ENCODE measurements at places on chromosomes 2 and 18.

- no peak for DNase-seq
Observed at GRCh38 chr2:224110811-224111210, 71.7 kb upstream of the SERPINE2 start.

DNA sequence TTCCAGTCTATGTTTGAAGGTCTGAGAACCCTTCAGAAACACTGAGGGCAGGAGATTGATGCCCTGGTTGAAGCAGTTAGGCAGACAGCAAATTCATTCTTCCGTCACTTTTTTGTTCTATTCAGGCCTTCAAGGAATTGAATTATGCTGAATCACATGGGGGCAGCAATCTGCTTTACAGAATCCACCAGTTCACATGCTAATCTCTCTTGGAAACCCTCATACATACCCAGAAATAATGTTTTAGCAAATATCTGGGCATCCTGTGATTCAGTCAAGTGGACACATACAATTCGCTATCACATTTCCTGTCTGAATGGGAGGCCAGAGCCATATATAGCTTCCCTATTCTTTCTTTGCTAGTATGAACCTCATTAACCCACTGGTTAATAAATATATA, 301.4 kb upstream of the CNTNAP5 start:
- DNase-seq, result no peak

GRCh38 chr2:1986166-1986565, 241.9 kb upstream of the PXDN start:
- no peak for DNase-seq

GRCh38 chr2:198405311-198405710, 600.9 kb downstream of the PLCL1 start:
- no peak for DNase-seq

DNA sequence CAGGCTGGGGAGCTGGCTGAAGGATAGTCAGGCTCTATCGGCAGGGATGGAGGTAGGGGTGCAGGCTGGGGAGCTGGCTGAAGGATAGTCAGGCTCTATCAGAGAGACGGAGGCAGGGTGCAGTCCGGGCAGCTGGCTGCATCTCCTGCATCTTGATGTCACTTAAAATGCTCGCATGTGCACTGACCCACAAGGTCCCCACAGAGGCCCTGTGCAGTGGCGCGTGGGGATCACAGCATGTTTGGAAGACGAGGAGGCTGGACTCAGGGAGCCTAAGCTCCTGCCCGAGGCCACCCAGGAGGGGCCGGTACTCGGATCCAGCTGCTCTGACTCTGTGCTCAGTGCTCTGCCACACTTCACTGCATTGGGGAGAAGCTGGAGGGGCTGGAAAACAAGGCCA, 189.0 kb upstream of the HDAC4 start:
- no peak for DNase-seq

DNA sequence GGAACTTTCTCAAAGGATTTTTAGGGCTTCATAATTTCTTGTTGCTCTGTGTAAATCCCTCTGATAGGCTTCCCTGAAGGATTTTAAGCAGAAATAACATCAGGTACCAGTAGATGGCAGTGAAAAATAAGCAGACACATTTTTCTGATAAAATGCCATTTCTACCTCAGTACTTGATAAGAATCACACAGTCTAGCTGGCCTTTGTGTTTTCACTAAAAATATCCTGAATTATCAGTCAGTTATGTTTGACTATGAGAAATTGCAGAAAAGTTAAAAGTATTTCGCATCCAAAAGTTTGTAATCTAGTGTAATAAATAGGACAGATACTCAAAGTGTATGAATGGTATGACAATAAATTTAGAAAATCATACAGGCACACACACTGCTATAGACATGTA, 68.7 kb downstream of the DNAJC10 start:
- DNase-seq, result no peak

- DNase-seq, result no peak
Observed at GRCh38 chr2:126645211-126645618, 10.7 kb upstream of the GYPC start.

DNA sequence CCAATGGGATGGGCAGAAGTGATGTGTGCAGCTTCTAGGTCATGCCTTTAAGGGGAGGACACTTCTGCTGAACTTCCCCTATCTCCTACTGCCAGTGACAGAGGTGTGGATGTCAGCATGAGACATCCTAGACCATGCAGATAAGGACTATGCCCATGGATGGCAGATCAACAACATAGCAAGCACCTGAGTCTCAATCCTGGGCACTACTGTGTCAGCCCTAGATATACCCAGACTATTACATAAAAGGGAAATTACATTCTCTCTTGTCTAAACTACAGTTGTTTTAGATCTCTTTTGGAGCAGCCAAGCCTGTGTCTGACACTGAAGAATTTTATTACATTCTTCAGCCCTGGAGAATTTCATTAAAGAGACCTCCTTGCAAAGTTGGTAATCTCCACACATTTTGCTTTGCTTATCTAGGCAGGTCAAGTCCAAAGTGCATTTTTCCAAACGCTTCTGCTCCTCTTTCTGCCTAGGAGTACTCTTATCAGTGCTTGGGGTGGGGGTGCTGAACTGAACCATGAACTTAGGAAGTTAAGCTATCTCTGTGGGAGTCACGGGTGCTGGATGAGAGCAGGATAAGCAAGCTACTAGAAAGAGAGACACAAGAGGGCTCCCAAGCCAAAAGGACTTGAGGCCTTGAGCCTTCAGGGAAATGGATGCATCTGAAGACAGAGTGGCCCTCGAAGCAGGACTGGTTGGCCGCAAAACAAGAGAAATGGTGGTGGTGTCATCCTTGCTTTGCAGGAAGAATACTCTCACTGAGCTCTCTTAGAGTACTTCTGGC, 95.2 kb upstream of the SPRED2 start:
- no peak for DNase-seq

- DNase-seq, result no peak
Observed at GRCh38 chr18:22168360-22168921, 948 bp upstream of the GATA6 start.

DNA sequence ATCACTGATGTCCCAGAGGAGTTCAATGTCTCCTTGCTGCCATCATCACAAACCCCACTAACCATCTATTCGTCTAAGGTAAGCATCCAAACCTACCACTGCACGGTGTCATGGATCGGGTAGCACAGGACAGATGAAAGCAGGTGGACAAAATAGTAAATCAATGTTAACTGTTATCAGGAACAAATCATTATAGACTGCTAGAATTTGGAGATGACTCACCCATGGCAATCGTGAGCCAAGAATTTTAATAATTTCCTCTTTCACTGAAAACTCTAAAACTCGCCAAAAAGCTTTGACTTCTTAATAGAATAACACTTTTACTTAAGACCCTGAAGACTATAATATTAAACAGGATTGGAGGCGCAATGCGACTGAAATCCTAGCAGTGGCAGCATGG, 33.7 kb upstream of the BZW1 start:
- no peak for DNase-seq

GRCh38 chr2:112138159-112139032, at the start of gene FBLN7:
FBLN7 (plus strand) TSS chr2:112138385; CDS start chr2:112138656, 271 bp downstream.
- no peak for DNase-seq

DNA sequence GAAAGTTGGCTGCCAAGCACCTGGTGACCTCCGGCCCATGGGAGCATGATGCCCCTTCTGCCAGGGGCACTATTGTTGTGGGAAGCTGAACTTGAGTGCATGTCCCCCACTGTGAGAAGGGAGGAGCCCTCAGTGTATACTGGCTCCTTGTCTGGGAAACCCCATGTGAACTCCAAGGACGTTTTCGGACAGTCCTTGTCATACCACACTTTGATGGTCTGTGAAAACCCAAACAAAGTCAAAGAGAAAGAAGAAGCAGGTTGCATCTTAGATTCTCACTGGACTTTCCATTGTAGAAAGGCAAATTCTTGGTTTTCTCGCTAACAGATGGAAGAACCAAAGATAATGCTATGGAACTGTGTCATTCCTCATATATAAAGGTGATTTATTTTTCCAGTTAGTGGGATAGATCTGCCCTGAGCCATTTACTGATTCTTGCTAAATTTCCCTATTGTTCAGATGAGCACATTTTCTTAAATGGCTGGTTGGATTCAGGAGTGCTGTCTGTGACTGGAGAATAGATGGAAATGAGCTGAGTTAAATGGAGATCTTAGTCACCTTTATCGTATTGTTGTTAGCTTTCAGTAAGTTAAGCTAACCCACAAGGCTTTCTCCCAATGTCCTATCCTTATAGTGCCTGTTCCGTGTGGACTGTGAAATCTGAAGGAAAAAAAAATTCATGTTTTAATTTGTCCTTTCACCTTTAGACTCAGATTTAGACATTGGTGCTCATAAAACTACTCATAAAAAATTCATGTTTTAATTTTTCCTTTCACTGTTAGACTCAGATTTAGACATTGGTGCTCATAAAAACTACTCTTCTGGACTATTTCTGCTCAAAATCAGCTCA, 166.6 kb downstream of the ACTR3 start:
- DNase-seq, result no peak

GRCh38 chr2:86621280-86621943, 2.3 kb downstream of the RNF103 start:
- no peak for DNase-seq

DNA sequence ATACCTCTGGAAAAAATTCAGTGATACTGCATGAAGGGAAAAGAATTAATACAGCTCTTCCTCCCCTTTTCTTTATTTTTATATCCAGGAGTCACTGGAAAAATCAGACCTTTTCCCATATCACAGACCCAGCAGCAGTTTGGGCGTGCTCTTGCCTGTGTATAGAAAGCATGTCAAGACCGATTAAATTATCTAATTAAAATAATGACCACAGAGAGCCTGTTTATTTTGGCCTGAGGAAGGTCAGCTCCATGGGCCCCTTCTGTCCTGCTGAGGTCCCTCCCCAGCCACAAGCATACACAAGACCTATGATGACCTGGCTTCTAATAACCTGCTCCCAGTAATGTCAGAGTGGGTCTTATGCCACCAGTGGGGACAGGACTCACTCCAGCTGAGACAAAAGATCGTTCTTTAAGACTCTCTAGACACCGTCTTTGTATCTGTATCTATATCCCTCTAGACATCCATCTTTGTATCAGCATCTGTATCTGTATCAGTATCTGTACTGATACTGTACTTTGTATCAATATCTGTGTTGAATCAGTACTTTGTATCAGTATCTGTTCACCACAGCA, 147.8 kb downstream of the VAPA start:
- DNase-seq, result no peak

DNA sequence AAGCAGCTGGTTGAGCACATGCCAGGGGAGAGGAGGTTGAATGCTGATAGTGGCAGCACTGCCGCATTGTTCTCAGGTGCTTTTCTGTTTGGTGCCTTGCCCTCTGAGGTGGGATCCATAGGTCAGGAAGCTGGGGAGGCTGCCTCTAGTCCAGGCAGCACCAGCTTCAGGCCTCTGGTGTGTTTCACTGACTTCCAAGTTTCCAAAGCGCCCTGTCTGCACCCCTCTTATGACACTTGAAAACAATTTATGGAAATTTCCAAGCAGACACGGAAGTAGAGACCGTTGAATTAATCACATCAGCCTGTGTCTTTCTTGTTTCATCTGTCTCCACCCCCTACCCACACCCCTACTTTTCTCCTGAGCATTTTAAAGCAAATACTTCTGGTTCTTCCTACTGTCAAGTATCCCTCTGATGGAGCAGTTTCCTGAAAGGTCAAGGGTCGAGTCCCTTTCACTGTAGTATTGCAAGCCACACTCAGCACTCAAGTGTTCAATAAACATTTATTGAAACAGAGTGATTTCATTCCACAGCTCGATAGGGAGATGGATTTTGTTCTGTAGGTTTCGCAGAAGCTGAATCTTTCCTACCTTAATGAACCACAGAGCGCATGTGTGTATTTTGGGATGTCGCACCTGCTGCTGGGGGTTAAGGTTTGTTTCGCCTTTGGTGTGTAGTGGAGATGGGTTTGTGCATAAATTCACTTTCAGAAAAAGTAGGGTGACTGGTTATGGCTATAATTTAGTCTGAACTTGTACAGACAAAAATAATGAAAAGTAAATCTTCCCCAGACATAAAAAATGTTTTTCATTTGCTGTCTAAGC, 21.4 kb downstream of the DGKD start:
- no peak for DNase-seq

DNA sequence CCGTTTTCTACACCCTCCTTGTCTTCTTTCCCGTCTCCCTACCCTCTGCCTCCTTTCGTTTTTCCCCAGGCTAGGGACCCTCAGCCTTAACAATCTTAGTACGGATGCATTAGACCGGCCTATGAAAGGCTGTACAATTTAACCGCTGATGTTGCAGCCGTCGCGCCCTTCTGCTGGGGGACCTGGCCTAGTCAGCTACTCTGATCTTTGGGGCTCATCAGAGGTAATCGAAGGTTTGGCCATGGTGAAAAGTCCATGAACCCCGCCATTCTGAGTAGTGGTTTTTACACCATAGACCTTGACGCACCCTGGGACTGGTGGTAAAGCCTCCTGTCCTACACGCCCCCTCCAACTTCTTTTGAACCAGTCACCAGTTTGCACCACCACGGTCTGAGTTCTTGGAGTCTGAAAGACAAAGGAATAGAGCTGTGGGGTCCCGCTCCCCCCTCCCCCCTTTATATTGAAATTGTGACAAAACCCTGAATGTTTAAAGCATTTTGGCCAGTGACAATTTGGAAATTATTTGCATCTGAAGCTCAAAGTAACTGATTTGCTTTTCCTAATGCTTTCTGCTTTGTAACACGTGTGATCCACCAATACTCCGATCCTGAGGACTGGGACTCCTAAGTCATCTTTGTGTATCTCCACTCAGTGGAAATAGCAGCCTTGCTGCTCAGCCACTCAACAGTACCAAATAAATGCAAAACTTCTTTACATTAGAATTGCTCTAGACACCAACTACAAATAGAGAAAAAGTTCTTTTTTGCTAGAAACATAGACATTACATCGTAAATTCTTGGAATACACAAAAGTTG, 642 bp upstream of the SRSF7 start:
- no peak for DNase-seq

- no peak for DNase-seq
Observed at GRCh38 chr2:204827701-204828590, 282.7 kb downstream of the PARD3B start.

- no peak for DNase-seq
Observed at GRCh38 chr2:113079131-113079530, 11.4 kb downstream of the IL1F10 start.

GRCh38 chr18:23049698-23050373, 85.4 kb upstream of the CABLES1 start:
- DNase-seq, result no peak
